ENCODE measurements at places on chromosomes 11 and 22.

DNA sequence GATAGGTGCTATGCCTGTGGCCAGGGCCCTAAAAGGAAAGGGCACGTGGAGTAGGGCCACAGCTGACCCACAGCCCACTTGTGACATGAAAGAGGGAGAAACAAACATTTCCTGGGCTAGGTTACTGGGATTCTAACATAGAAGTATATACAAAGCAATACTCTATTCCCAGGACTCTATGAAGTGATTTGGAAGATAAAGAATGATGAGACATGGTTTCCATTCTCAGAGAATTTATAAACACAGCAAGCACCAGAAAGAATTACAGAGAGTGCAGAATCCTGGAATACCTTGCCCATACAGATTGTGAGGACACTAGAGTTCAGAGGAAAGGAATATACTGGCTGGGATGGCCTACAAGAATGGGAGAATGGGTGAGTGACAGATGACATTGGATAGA is 86.4 kb downstream of the KIRREL3 start:
- no peak for DNase-seq

DNA sequence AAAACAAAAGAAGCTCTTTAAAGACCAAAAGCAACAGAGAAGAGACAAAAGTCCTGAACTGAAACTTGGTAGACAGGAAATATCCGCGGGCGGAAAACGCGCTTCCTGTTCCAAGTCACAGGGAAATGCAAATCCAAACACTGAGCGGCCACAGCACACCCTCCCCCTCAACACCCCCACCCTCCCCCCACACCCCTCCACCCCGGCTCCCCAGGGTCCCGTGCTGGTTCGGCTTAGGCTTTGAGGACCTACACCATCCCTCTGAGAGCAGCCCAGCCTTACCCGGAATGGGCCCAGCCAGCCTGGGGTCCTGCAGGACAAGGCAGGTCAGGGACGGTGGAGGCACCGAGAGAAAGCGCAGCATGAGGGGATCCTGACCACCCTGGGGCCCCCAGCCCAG is 160.4 kb downstream of the BRD1 start:
- DNase-seq = no peak

DNA sequence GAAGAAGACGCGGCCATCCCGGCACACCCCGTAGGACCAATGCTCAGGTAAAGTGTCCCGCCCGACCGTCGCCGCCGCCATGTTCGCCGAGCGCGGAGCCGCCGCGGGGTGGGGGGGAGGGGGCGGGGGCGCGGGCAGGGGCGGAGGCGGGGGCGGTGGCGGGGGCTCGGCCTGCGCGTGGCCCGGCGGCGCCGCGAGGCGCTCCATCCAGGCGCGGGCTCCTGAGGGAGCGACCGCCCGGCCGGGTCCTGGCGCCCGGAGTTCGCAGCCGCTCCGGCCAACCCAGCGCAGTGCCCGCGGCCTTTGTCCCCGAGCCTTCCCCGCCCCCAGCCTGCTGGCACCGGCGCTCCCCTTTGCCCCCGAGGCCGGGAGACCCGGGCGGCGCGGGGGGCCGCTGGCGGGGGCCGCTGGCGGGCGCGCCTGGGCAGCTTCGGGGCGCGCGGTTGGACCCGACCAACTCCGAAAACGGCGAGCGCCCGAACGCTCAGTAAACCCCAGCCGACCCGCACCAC is at the start of gene PLEKHA7:
TSS of gene PLEKHA7 (minus strand) at position 94 of the 512 bp plus-strand sequence. CDS start at position 81, 13 bp downstream.
- no peak for DNase-seq

GRCh38 chr11:28318871-28319270 is 210.7 kb downstream of the METTL15 start:
- no peak for DNase-seq

DNA sequence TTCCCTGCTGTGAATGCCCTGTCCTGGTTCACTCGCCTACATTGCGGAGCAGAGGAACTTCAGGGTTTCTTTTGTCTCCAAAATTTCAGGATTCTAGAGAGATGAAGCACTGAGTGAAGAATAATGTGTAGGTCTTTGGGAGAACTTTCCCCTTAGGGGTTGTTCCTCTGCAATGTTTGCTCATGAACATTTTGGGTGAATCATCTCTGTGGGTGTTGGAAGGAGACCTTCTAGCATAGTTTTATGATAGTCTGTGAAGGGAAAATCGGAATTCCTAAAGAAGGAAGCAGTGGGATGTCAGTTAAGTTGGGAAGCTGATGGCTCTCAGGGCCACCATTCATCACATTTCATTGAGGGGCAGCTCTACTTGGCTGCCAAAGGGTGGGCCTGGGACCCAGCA is 64.8 kb downstream of the MIAT start:
- no peak for DNase-seq

DNA sequence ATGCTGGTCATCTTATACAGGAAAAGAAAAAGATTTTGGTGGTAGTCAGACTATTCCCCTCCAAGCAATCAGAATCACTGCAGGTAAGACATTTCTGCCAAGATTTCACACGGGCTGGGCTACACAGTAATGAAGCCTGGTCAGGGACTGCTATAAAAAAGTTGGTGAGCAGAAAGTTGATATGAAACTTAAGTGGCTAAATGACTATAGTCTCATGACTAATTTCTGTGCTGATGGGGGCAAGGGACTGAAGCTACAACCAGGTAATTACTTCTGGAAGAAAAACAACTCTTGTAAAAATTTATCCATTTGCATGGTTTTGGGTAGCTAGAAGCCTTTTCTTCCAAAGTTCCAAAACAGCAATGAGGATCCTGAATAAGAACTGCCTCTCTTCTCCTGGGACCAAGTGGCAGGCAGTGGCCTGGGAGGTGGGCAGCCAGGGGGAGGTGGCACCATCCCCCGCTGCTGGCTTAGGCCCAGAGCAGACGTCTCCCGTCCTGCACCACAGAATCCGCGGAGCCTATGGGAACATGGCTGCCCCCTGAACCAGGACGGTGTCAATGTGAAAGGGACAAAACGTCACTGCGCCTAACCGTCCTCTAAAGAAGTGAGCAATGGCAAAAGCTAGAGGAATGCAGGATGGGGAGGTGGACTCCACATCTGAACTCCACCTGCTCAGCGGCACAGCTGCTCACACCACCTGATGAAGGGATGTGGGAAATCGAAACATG is 122.6 kb upstream of the LMO1 start:
- no peak for DNase-seq

DNA sequence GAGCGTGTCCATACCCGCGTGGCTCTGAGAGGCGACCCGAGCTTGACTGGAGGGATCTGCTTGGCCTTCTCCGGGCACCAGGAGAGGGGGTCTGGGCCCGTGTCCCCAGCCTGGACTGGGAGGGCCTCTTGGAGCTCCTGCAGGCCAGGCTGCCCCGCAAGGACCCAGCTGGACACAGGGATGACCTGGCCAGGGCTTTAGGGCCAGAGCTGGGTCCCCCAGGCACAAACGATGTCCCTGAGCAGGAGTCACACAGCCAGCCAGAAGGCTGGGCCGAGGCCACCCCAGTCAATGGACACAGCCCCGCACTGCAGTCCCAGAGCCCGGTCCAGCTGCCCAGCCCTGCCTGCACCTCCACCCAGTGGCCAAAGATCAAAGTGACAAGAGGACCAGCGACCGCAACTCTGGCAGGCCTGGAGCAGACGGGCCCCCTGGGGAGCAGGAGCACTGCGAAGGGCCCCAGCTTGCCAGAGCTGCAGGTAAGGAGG is 38.2 kb downstream of the TRIOBP start:
- no peak for DNase-seq

GRCh38 chr11:120168960-120169681 is 31.2 kb upstream of the TRIM29 start:
- DNase-seq = peak; percentile 68

DNA sequence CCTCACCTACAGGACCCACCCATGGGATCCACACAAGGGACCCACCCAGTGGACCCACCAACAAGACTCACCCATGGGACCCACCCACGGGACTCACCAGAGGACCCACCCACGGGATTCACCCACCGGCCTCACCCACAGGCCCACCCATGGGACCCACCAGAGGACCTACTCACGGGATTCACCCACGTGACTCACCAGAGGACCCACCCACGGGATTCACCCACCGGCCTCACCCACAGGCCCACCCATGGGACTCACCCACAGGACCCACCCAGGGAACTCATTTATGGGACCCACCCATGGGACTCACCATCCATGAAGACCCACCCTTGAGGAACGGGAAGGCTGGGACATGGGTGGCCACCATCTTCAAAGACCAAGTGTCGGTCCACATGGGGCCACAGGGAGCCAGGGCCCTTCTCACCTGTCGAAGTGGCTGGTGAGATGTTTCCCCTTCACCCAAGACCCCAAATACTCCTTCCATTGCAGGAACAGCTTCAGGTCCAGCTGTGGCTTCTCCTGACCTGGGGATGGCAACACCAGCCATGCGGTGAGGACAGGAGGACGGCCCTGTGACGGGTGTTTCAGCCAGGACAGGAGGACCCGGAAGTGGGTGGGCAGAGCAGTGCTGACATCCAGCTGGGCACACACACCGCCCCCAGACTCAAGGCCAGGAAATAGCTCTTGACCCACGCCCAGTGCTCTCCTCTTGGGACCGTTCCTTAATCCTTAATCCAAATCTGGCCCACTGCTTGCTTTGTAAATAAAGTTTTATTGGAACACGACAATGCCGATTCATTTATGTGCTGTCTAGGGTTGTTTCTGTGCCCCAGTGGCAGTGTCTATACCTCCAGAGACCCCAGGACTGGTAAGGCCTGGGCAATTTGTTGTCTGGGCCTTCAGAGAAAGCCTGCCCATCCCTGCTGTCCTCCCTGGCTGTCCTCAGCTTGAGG is 1005.1 kb downstream of the BRD1 start:
- DNase-seq = no peak

DNA sequence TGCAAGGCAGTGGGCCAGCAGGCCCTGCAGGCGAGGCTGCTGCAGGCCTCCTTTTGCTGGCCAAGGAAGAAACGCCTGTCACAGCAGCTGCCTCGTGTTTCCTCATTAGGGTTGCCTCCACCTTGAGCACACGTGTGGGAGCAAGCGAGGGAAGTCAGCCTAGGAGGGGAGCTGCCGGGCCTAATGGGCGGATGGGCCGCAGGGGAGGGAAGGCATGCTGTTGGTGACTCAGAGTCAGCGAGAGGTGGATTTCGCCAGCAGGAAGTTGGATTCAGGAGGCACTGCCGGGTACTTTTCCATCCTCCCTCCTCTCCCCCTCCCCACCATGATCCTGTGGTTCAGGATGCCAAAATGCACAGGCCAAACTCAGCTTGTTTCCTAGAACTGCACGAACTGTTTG is 498.7 kb downstream of the METTL15 start:
- no peak for DNase-seq

DNA sequence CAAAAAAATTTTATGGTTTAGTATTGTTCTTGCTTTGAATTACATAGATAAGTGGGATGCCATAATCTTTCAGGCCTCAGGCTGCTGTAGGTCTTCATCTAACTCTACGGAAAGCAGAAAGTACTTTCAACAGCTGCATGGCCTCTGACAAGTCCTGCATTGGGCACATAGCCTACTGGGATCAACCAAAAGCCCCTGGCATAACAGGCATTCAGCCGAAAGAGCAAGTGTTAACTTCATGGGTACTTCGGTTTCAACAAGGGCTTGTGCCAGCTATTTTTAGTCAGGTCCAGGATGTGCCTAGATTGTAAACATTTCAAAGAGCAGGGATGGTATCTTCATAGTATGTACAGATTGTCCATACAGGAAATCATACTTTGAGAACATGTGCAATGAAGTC is 3.1 kb downstream of the SLN start:
- no peak for DNase-seq

GRCh38 chr22:49767355-49768062 is 60.2 kb downstream of the BRD1 start:
- peak; percentile 65 for DNase-seq

DNA sequence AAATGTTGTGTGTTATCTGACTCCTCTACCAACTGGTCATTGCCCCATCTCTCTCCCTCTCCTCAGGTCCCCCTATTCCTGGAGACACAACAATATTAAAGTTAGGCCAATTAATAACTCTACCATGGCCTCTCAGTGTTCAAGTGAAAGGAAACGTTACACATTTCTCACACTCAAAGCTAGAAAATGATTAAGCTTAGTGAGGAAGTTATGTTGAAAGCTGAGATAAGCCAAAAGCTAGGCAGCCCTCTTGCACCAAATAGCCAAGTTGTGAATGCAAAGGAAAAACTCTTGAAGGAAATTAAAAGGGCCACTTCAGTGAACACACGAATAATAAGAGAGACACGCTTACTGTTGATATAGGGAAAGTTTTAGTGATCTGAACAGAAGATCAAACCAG is 6.9 kb downstream of the DLG2 start:
- no peak for DNase-seq

GRCh38 chr22:24972369-24972768 is 19.9 kb downstream of the KIAA1671 start:
- no peak for DNase-seq

GRCh38 chr11:2888266-2888968 is 2.8 kb upstream of the CDKN1C start:
- DNase-seq = peak; percentile 72

- no peak for DNase-seq
Observed at GRCh38 chr11:44977493-44977984, 26.9 kb upstream of the TP53I11 start.

DNA sequence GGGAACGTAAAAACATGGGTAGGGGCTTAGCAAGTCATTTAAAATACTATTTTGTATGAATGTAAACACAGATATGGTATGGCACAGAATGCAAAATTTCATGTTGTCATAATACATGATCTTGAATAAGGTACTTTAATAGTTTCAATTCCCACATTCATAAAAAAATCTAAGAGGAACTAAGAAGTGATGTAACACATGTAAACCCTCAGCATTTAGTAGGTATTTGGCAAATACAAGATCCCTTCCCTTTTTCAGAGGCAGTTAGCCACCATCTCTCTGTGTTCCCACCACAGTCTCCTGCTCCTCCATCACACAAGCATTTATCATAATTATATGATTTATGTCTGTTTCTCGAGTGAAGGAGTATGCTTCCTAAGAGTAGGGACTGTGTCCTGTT is 251.8 kb downstream of the TENM4 start:
- DNase-seq = no peak

DNA sequence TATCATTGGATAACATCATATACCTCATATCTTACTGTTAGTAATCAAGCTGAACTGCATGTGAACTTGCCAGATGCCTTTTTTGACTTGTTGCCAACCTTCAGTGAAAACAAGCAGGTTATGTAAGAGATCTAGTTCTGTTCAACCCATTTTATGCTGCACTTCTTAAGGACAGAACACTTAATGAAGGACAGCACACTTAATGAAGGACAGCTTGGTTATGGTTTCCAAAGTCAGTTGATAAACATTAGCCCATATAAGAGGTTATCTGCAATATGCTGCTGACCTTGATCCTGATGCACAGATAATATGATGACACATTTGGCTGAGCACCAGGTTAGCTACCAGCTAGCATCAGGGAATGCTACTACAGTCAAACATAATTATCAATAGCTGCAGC is 358.7 kb upstream of the PDGFD start:
- no peak for DNase-seq

GRCh38 chr11:11237070-11237832 is 115.8 kb downstream of the CSNK2A3 start:
- DNase-seq = no peak

GRCh38 chr22:41966607-41967240 is 2.5 kb upstream of the SEPTIN3 start:
- DNase-seq = peak; percentile 60

Data from GDM1 (cell line).